Fibroblast of skin of left quadriceps (primary cell): ENCODE measurements at places on chromosomes 7 and 10.

DNA sequence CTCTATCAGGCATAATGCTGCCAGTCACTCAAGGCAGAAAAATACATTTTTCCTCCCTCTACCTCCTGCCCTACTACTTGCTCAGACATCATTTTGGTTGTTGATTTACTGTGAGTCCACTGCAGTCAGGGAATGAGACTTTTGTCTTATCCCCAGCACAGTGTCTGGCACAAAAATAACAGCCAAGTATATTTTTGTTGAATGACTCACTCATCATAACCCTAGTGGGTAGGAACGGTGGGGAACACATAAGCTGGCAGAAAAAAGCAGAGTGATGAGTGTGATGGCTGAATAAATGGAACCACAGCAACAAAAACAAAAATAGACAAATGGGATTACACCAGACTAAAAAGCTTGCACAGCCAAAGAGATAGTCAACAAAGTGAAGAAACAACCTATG lies 65.8 kb upstream of the LAMB4 start:
- no peak for DNase-seq

DNA sequence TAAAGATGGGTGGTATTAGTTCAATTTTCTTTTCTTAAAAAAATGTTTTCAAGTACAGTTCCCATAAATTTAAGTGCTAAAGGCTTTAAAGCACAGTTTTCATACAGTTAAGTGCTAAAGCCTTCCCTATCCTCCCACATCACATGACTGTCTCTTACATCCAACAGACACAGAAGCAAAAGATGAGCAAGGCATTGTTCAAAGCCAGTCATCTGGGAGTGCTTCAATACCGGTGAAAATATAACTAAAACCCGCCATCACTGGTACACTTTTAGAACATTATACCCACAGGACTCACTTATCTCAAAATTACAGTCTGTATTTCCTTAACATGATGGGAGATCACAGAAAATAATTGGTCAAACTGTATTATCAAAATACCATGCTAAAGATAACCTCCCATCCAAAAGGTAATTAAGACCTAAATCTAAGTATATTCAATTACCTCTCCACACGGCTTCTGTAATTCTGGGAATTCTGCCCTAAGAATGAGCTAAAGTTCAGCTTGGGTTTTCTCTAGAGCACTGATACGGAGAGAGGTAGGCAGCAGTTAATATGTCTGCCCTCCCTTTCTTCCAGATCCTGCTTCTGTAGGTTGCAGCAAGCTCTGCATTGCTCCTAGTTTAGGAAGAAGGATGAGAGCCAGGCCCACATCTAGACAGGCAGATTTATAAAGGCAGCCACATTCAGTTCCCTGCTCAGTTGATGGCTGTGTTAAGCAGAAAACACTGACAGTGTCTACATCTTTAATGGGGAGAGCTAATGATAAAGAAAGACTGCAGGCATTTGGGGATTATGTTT lies 474.8 kb upstream of the PFKP start:
- no peak for DNase-seq

GRCh38 chr7:123811056-123811455 lies 33.9 kb upstream of the HYAL4 start:
- DNase-seq, result no peak

- peak; percentile 87 for DNase-seq
Measured at GRCh38 chr7:81638198-81638597, 131.6 kb downstream of the HGF start.

DNA sequence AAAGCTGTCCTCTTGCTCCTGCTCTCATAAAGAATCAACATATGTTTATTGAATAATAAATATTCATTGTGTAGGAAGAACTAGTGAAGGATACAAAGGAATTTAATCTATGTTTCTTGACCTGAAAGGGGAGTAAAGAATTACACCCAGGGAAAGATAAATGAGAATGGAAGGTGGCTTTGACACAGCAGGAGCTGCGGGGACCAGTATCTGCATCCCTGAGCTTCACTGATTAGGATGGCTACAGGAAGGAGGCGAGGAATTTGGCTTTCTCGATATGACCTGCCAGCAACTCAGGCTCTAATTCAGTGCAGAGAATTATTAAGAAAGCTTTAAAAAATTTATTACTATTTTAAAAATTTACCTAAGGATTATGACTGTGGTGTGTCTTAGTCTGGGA lies 194.6 kb downstream of the SEC23IP start:
- DNase-seq, result no peak

DNA sequence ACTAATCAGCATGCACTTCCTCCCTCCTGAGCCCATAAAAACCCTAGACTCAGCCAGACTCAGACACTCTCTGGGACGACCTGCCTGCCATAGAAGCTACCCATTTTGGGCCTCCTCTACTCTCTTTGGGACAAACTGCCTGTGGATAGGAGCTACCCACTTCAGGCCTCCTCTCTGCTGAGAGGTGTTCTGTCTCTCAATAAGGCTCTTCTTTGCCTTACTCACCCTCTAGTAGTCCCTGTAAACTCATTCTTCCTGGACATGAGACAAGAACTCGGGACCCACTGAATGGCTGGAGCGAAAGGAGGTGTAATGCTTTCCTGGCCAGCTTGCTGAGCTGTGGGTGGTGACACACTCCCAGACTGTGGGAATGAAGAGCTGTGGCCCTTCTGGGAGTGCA lies 424.8 kb upstream of the FZD8 start:
- DNase-seq, result no peak
